ENCODE measurements at places on chromosomes 12 and 14. TPM values are rescaled to one million over a fixed set of nuclear protein-coding genes. Genes with fewer than 3 reads are reported as not detected.

ADGRD1 gene
- total RNA-seq, result 1.7 TPM

FGF23 gene
- not detected for total RNA-seq

BLTP3B gene
- total RNA-seq, result 14.3 TPM

MUCL1 gene
- 15.4 TPM for total RNA-seq

TMEM121 gene
- total RNA-seq, result 1.6 TPM

GRCh38 chr12:24852420-24852819, 96.5 kb downstream of the BCAT1 start:
- peaks cover 24% of the 10 kb centered on the region for H3K4me1 ChIP-seq
- DNase-seq, result no peak
- peaks cover 18% of the 10 kb centered on the region for H3K36me3 ChIP-seq
- H3K4me3 ChIP-seq, result no peak overlapping the region
- peaks cover 2% of the 10 kb centered on the region for H3K27me3 ChIP-seq
- no peak overlapping the region for H3K27ac ChIP-seq

- peaks cover 2% of the 10 kb centered on the region for H3K4me1 ChIP-seq
- H3K27me3 ChIP-seq, result no peaks in the 10 kb centered on the region
- no peak overlapping the region for H3K4me3 ChIP-seq
Observed at GRCh38 chr14:71005076-71005475, 97.8 kb downstream of the PCNX1 start.

DNA sequence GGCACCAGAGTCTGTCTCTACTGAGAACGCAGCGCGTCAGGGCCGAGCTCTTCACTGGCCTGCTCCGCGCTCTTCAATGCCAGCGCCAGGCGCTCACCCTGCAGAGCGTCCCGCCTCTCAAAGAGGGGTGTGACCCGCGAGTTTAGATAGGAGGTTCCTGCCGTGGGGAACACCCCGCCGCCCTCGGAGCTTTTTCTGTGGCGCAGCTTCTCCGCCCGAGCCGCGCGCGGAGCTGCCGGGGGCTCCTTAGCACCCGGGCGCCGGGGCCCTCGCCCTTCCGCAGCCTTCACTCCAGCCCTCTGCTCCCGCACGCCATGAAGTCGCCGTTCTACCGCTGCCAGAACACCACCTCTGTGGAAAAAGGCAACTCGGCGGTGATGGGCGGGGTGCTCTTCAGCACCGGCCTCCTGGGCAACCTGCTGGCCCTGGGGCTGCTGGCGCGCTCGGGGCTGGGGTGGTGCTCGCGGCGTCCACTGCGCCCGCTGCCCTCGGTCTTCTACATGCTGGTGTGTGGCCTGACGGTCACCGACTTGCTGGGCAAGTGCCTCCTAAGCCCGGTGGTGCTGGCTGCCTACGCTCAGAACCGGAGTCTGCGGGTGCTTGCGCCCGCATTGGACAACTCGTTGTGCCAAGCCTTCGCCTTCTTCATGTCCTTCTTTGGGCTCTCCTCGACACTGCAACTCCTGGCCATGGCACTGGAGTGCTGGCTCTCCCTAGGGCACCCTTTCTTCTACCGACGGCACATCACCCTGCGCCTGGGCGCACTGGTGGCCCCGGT, at the start of gene PTGDR:
PTGDR (plus strand) TSS at position 198 of the 778 bp plus-strand sequence; CDS start at position 315, 117 bp downstream.
- H3K27me3 ChIP-seq, result peaks cover 20% of the 10 kb centered on the region
- peak within 1 kb of the TSS; percentile 87 for H3K4me3 ChIP-seq
- peaks cover 48% of the 10 kb centered on the region for H3K4me1 ChIP-seq
- DNase-seq, result peak; percentile 31
- no peaks in the 10 kb centered on the region for H3K36me3 ChIP-seq
- no peak within 1 kb of the TSS for H3K27ac ChIP-seq

GRCh38 chr12:131799828-131800593, 28.2 kb upstream of the MMP17 start:
- H3K27ac ChIP-seq, result no peak overlapping the region
- peaks cover 9% of the 10 kb centered on the region for H3K4me1 ChIP-seq
- H3K36me3 ChIP-seq, result peaks cover 25% of the 10 kb centered on the region
- H3K27me3 ChIP-seq, result peaks cover 4% of the 10 kb centered on the region
- DNase-seq, result no peak
- no peak overlapping the region for H3K4me3 ChIP-seq

DNA sequence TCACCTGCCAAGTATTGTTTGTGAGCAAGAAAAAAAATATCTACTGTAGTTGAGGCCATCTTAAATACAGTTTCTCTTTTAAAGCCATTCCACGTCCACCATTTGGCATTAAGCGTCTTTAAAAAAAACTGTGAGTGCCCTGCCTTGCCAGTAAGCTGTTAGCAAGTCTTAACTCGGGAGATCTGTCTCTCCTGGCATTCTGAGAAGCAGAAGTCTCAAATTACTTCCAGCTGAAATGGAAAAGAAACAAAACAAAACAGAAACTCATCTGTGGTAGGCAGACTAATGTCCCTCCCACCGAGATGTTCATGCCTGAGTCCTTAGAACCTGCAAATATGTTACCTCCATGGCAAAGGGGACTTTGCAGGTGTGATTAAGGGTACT, 126.2 kb downstream of the CRADD start:
- no peak overlapping the region for H3K27ac ChIP-seq
- H3K27me3 ChIP-seq, result no peaks in the 10 kb centered on the region
- no peak for DNase-seq
- no peaks in the 10 kb centered on the region for H3K4me1 ChIP-seq
- H3K36me3 ChIP-seq, result no peaks in the 10 kb centered on the region

- H3K27me3 ChIP-seq, result no peaks in the 10 kb centered on the region
- no peak for DNase-seq
- H3K36me3 ChIP-seq, result no peaks in the 10 kb centered on the region
- H3K27ac ChIP-seq, result no peak overlapping the region
- no peaks in the 10 kb centered on the region for H3K4me1 ChIP-seq
Observed at GRCh38 chr12:87086118-87086891, 830.1 kb upstream of the MGAT4C start.

DNA sequence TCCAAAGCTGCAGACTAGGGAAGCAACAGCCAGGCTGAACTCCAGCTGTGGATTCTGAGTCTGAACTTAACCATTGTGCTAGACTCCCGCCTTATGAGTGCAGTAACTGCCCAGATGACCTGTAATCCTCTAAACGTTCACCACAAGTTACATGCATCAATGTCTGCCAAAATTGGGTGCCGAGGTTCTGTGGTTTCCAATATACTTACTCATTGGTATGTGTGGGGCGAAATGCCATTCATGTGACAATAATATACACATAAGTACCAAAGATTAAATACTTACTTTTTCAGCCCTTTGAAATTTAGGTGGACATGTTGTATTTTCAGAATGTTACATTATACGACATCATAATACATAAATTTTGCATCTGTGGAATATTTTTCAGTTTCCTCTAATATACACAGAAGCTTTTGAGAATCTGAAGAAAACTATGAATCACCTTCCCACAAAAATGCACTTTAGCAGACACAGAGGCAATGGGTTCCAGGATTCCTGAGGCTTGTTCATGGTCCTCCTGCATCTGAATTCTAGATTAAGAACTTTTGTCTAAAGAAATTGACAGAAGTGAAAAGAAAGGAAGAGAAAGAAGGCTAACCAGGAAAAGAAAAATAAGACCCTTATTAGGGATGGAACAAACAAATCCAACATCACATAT, 31.7 kb downstream of the GRIP1 start:
- H3K4me1 ChIP-seq, result no peaks in the 10 kb centered on the region
- no peak for DNase-seq
- H3K27ac ChIP-seq, result no peak overlapping the region
- H3K27me3 ChIP-seq, result no peaks in the 10 kb centered on the region
- no peak overlapping the region for H3K4me3 ChIP-seq
- H3K36me3 ChIP-seq, result no peaks in the 10 kb centered on the region

- peaks cover 15% of the 10 kb centered on the region for H3K27me3 ChIP-seq
- peaks cover 7% of the 10 kb centered on the region for H3K36me3 ChIP-seq
- no peak within 1 kb of the TSS for H3K27ac ChIP-seq
- H3K4me1 ChIP-seq, result peaks cover 3% of the 10 kb centered on the region
Observed at GRCh38 chr12:53751336-53752191, at the start of gene CISTR. TSS of gene CISTR (minus strand) at chr12:53751979.

- no peak overlapping the region for H3K4me3 ChIP-seq
- no peak overlapping the region for H3K27ac ChIP-seq
- no peaks in the 10 kb centered on the region for H3K36me3 ChIP-seq
- no peaks in the 10 kb centered on the region for H3K27me3 ChIP-seq
Observed at GRCh38 chr12:38588624-38589305, 272.2 kb downstream of the ALG10B start.

GRCh38 chr14:105582639-105583038, 56.3 kb downstream of the TMEM121 start:
- H3K4me3 ChIP-seq, result peak overlapping the region; percentile 88
- H3K27ac ChIP-seq, result peak overlapping the region; percentile 55
- H3K27me3 ChIP-seq, result peaks cover 26% of the 10 kb centered on the region
- peaks cover 33% of the 10 kb centered on the region for H3K36me3 ChIP-seq

- no peak overlapping the region for H3K4me3 ChIP-seq
- peak; percentile 11 for DNase-seq
- no peak overlapping the region for H3K27ac ChIP-seq
- no peaks in the 10 kb centered on the region for H3K4me1 ChIP-seq
- H3K36me3 ChIP-seq, result no peaks in the 10 kb centered on the region
Observed at GRCh38 chr12:30286345-30286926, 409.2 kb downstream of the IPO8 start.

GRCh38 chr14:51396222-51396815, 156.3 kb downstream of the TMX1 start:
- H3K27ac ChIP-seq, result peak overlapping the region; percentile 84
- H3K4me3 ChIP-seq, result no peak overlapping the region

DNA sequence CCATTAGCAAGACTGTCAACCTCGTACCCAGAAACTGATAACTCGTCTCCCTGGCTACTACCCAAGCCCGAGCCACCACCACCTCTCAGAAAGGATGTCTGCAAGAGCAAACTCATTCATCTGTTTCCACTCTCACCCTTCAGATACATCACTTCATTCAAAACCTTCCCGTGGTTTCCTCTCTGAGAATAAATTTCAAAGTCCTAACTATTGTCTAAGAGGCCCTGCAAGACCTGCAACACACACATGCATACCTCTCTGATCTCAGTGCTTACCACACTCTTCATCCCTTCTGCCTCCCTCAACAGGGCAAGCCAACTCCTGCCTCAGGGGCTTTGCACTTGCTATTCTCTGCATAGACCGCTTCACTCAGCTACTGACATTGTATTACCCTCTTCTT, 40.6 kb downstream of the PPP1R13B start:
- H3K4me1 ChIP-seq, result peaks cover 20% of the 10 kb centered on the region
- peaks cover 4% of the 10 kb centered on the region for H3K27me3 ChIP-seq
- H3K27ac ChIP-seq, result no peak overlapping the region
- DNase-seq, result no peak

DNA sequence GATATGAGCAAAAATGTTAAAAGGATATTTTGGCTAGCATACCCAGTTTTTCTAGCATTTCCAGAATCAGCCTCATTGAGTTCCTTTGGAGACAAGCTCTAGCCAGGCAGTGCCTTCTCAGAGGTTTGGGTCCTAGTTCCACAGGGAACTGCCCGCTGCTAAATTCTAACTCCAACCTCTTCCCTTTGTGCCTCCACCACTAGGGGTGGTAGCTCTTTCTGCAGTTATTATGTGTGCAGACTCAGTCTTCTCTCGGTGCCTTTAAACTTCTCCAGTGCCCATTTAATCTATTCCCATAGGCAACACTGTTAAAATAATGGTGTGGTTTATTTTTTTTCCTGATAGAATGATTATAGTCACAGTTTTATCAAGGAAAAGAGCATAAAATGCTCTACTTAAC, 21.5 kb upstream of the SLC25A3 start:
- no peak overlapping the region for H3K4me3 ChIP-seq
- H3K27me3 ChIP-seq, result no peaks in the 10 kb centered on the region
- no peak overlapping the region for H3K27ac ChIP-seq
- H3K4me1 ChIP-seq, result no peaks in the 10 kb centered on the region
- no peaks in the 10 kb centered on the region for H3K36me3 ChIP-seq

DNA sequence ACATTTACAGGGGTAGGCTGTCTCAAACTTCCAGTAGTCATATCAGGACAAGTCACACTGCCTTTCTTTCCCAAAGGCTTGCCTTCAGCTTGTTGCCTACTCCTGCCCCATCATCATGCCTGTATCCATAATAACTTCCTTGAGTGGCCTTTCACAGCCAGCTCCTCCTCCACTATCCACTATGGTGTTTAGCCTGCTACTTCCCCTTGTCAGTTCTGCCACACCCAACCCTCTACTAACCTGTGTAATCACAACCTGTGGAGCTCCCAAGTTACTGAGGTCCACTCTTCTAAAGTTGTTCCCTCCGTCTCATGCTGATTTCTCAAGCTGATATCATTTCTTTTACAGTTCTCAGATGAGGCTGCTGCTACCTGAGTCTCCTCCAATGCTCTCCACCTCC, 159.9 kb downstream of the BMP4 start:
- no peaks in the 10 kb centered on the region for H3K27me3 ChIP-seq
- no peak overlapping the region for H3K4me3 ChIP-seq
- DNase-seq, result no peak
- H3K27ac ChIP-seq, result no peak overlapping the region
- H3K4me1 ChIP-seq, result peaks cover 2% of the 10 kb centered on the region

- peaks cover 63% of the 10 kb centered on the region for H3K36me3 ChIP-seq
- peaks cover 81% of the 10 kb centered on the region for H3K4me1 ChIP-seq
- H3K27me3 ChIP-seq, result peaks cover 3% of the 10 kb centered on the region
- H3K4me3 ChIP-seq, result no peak overlapping the region
Observed at GRCh38 chr12:109460538-109460937, 16.6 kb downstream of the KCTD10 start.

DNA sequence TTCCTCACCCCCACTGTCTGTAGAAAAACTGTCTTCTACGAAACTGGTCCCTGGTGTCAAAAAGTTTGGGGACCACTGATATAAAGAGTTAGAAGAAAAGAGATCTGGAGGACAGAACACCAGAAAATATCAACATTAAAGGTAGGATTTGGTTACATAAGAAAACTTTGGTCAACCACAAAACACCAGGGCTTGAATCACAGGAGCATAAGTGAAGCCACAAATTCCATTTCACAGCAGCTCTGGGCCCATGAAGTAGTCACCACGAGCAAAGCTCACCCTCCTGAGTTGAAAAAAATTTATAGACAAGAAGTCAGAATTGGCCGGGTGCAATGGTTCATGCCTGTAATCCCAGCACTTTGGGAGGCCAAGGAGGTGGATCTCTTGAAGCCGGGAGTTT, 19.4 kb downstream of the RALGAPA1 start:
- DNase-seq, result no peak
- H3K27me3 ChIP-seq, result no peaks in the 10 kb centered on the region
- H3K4me3 ChIP-seq, result no peak overlapping the region
- H3K4me1 ChIP-seq, result peaks cover 6% of the 10 kb centered on the region

GRCh38 chr12:122437656-122438121, 15.2 kb upstream of the CLIP1 start:
- H3K4me3 ChIP-seq, result no peak overlapping the region
- H3K27me3 ChIP-seq, result no peaks in the 10 kb centered on the region
- no peak for DNase-seq
- H3K27ac ChIP-seq, result no peak overlapping the region
- H3K36me3 ChIP-seq, result no peaks in the 10 kb centered on the region

GRCh38 chr12:22536346-22536945, 7.9 kb downstream of the C2CD5 start:
- peaks cover 11% of the 10 kb centered on the region for H3K4me1 ChIP-seq
- H3K36me3 ChIP-seq, result peaks cover 17% of the 10 kb centered on the region
- no peaks in the 10 kb centered on the region for H3K27me3 ChIP-seq
- no peak overlapping the region for H3K4me3 ChIP-seq
- DNase-seq, result no peak

Measured in endothelial cell (in vitro differentiated cells).